ENCODE measurements at places on chromosomes 16 and 17.
A peak's percentile ranks its signal among the peaks of the same experiment; 100 is the strongest.

GRCh38 chr17:64329588-64329987 is 61.1 kb downstream of the PECAM1 start:
- no peak for DNase-seq

- DNase-seq, result peak; percentile 52
Observed at GRCh38 chr17:44376124-44376523, 12.5 kb upstream of the FAM171A2 start.

GRCh38 chr16:47258874-47259461 is 115.2 kb upstream of the NETO2 start:
- peak; percentile 35 for DNase-seq

- no peak for DNase-seq
Observed at GRCh38 chr17:81238490-81238814, 403 bp downstream of the TEPSIN start.

GRCh38 chr17:7262935-7263800 is 890 bp upstream of the CLDN7 start:
- DNase-seq, result no peak

DNA sequence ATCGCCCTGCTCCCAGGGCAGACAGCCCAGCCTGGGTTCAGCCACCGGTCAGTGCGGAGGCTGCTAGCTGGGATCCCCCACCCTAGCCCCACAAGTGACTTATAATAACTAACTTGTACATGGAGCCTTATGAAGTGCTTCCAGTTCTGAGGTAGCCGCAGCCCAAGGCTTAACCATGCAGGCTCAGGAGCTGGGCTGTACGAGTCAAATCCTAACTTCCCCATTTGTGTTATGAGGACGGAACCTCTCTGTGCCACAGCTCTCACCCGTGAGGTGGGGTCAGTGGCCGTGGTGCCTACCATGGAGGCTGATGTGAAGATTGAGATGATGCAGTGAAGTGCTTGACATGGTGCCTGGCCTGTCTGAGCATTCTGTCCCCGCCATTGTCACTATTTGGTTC is 27.8 kb upstream of the GOSR2 start:
- no peak for DNase-seq

Data from BE2C (cell line).